ENCODE measurements at places on chromosomes 13 and 19. TPM values are rescaled to one million over a fixed set of nuclear protein-coding genes. Genes with fewer than 3 reads are reported as not detected.

Gene MYO1F
- 23.3 TPM for total RNA-seq

GRCh38 chr13:98327371-98328270, 150.6 kb upstream of the RNF113B start:
- H3K27me3 ChIP-seq, result peaks cover 12% of the 10 kb centered on the region
- H3K36me3 ChIP-seq, result no peaks in the 10 kb centered on the region
- H3K27ac ChIP-seq, result no peak overlapping the region
- no peaks in the 10 kb centered on the region for H3K4me1 ChIP-seq
- no peak overlapping the region for H3K4me3 ChIP-seq
- DNase-seq, result no peak

Gene TUBA3C
- not detected for total RNA-seq

Gene LRRC63
- 2.5 TPM for total RNA-seq

DNA sequence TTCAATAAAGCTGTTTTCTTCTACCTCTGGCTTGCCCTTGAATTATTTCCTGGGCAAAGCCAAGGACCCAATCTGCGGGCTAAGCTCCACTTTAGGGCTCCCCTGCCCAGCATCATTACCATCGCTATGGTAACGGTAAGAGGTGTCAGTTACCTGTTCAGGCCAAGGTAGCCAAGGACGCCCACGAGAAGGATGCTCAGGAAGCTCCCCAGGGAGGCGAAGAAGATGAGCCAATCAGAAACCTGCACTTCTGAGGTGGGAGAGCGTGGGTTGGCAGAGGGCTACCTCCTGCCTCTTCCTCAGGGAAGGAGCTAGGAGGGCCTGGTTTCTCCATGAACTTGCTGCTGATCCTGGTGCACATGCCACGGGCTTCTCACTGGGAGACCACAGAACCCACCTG, 24.7 kb downstream of the IL12RB1 start:
- H3K4me3 ChIP-seq, result no peak overlapping the region
- peaks cover 11% of the 10 kb centered on the region for H3K4me1 ChIP-seq
- no peaks in the 10 kb centered on the region for H3K27me3 ChIP-seq
- no peak for DNase-seq
- no peak overlapping the region for H3K27ac ChIP-seq

GRCh38 chr13:94063096-94063495, 416.4 kb downstream of the DCT start:
- H3K27ac ChIP-seq, result no peak overlapping the region
- DNase-seq, result no peak
- H3K4me3 ChIP-seq, result no peak overlapping the region
- H3K36me3 ChIP-seq, result no peaks in the 10 kb centered on the region
- H3K4me1 ChIP-seq, result no peaks in the 10 kb centered on the region
